NCI-H2081 (cell line): ENCODE measurements at places on chromosomes 1 and 21.

DNA sequence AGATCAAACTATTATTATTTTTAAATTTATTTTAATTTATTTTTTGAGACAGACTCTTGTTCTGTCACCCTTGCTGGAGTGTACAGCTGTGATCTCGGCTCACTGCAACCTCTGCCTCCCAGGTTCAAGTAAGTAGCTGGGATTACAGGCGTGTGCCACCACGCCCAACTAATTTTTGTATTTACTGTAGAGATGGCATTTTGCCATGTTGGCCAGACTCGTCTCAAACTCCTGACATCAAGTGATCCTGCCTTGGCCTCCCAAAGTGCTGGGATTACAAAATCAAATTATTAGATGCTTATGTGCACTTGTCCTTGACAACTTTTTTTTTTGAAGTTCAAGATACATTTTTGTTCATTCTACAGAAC lies 15.4 kb downstream of the LIN9 start:
- DNase-seq: no peak

DNA sequence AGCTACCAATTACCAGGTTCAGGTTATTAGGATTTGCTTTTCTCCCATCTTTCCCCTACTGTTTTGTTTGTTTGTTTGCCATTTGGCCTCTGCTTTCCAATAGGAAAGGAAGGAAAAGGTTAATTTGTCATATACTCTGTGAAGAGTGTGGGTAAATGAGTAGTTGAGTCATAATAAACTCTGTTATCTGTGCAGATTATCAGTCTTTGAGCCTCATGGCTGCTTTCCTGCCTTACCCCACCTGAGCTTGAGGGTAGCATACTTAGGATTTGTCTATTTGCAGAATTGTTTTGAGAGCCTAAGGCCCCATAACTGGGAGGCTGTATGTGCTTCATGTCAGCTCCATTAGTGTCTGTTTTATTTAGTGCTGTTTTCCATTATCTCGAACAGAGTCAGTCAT lies 32.9 kb upstream of the SNX27 start:
- DNase-seq: no peak

- no peak for DNase-seq
Observed at GRCh38 chr1:8065369-8065768, 39.3 kb upstream of the ERRFI1 start.

DNA sequence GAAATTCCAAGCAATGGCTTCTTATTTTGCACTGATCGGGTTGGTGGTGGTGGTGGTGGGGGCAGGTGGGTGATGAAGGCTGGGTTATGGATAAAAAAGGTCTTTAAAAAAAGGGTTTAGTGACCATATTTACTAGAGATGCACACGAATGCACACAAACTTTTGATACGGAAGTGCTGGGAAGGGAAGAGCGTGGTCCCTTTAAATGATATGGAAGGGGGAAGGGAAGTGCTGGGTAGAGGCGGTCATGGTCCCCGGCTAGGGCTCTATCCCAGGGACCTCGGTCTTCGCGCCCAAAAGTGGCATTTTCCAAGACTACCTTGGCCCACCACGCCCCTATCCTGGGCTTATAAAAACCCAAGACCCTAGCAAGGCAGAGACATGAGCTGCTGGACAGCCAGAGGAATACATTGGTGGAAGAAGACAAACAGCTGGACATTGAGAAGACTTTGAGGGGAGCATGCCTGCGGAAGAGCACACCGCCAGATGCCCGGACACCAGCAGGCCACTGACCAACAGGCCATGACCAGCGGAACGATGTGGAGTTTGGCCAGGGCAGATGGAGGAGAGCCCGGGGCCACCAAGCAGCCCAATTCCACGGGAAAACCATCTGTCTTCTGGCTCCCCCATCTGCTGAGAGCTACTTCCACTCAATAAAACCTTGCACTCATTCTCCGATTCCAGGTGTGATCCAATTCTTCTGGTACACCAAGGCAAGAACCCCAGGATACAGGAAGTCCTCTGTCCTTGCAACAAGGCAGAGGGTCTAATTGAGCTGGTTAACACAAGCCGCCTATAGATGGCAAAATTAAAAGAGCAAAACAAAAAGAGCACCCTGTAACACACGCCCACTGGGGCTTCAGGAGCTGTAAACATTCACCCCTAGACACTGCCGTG lies 1720.2 kb downstream of the MRPL39 start:
- no peak for DNase-seq
